CD4-positive, alpha-beta T cell treated with Interleukin-21 for 1 hour (primary cell): ENCODE measurements at places on chromosomes 4 and X.
A peak's percentile ranks its signal among the peaks of the same experiment; 100 is the strongest.

- peak; percentile 84 for DNase-seq
Observed at GRCh38 chr4:139030614-139031235, 15.1 kb downstream of the NOCT start.

DNA sequence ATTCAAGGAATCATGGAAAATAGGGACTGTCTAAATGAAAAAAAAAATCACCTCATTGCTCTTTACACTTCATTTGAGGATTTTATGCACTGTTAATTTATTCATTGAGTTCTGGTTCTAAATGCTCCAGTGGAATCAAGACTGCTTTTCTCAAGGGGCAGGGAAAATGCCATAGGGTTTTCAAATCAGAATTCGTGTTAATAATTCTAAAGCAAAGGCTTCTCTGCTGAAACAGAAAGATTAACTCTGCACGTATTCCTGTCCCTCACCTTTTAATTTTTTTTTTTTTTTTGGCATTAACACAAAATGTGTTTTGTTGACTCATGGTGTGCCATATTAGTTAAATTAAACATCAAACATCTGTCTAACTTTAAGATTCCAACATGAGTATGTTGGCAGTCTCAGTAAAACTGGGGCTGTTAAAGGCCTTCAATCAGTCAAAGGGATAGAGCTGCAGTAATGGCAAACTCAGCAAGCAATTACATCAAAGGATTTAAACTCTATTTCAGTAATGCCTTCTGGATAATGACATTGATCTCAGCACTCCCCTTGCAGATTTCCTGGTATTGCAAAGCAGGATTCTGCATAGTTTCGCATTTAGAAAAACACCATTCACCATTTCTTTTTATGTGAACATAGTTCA lies 878.1 kb downstream of the RAPGEF2 start:
- no peak for DNase-seq

DNA sequence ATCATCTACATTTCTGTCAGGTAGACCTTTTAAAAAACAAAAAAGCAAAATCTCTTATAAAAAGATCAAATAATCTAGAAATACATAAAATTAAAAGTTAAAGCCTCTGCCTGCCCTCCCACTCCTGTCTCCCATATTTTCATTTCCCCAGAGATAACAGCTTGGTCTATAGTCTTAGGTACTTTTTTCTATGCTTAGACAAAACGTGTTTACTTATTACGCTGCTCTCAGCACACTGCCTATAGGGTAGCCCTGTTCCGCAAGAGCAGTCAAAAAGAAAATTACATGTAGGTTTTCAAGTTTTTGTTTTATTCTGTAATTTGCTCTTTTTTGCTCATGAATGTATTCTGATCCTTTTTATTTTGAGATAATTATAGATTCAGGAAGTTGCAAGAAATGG lies 73.3 kb downstream of the TAF1 start:
- no peak for DNase-seq

GRCh38 chr4:153645183-153645582 lies 38.9 kb upstream of the TLR2 start:
- DNase-seq: no peak

DNA sequence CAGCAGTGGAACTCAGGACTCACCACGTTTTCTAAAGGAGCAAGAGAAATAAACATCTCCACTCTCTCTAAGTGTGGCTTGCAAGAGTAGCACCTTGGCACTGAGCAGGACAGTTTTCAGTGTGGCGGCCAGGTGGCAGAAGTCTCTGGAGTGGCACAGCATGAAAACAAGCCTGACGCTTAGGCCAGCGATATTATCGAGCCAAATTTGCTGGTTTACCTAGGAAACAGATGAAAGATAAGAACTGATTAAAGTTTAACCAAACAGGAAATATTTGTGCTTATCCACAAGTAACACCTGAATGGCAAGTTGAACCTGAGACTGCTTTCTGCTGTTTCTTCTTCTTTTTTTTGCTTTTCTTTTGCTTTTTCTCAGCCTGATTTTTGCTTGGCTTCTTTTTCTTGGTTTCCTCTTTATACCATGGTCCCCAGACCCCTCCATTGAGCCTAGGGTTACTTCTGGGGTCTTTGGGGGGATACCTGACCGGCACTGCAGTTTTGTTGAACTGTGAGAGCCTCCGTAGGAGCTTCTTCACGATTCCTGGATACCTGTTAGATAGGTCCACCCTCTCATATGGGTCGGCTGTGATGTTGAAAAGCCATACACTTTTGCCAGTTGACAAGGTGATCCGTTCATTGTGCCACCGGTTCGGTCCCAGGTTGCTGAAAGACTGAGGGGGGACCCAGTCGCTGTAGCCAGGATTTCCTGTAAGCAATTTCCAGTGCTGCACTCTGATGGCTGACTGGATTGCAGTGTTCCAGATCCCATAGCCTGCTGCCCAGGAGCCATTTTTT lies 77.3 kb downstream of the ARSJ start:
- DNase-seq: peak; percentile 80

GRCh38 chr4:134027931-134028330 lies 173.7 kb downstream of the PABPC4L start:
- no peak for DNase-seq

DNA sequence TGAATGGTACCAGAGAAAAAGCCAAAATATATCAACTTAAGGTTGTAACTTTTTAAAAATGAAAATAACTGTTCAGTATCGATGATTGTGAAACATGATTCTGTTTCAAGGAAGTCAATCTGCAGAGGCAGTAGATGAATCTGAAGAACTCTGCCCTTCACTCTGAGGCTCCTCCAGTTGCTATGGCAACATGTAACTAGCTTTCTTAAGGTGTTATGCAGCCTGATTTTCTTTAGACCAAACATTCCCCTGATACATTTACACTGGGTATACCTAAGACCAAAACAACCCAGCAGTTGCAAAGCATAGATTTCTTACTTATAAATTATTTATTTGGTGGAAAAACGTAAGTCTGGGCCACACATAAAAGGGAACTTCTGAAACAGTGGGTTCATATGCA lies 133.6 kb upstream of the RASGEF1B start:
- no peak for DNase-seq

- no peak for DNase-seq
Observed at GRCh38 chr4:37597034-37597433, 89.1 kb downstream of the RELL1 start.

- DNase-seq: no peak
Observed at GRCh38 chrX:96407501-96407900, 277.1 kb upstream of the DIAPH2 start.

- DNase-seq: no peak
Observed at GRCh38 chr4:177444911-177445736, 2.9 kb upstream of the AGA start.

DNA sequence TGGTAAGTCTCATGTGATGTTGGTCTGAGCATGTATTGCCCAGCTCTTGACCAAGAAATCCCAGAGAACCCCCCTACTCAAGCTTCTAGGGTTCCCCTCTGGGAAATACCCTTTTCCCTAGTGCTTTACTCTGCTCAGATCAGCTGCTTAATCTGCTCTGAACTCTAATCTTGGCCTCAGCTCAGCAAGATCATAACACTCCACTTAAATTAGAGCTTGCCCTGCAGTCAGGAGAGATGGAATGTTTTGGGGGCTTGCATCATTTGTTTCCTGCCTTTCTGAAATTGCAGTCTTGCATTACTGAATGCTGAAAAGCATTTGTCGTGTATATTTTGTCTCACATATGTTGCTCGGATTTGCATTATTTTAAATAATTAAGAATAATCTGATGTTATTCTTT lies 1153.6 kb downstream of the FSTL5 start:
- no peak for DNase-seq
